ENCODE measurements at places on chromosomes 4 and X.

DNA sequence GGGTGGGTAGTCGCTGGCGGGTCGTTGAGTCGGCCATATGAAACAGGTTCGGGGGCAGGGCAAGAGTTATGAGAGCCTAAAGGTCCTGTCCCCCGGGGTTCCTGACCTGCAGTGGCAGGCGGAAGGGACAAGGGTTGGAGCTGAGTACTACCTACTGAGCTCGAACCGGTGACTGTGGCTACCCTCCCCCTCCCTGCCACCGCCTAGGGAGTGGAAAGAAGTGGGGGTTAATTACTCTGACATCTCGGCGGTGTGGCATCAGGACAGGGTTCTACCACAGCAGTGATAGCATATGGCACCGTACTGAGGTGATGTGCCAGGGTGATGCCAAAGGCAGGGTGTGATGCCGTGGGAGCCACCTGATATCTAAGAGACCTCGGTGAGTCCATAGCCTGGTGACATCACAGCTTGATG is 307 bp downstream of the ATG4A start:
- DNase-seq = no peak

GRCh38 chr4:89878611-89879010 is 16.0 kb upstream of the MMRN1 start:
- no peak for DNase-seq

GRCh38 chr4:179307297-179308136 is 1865.3 kb upstream of the AGA start:
- no peak for DNase-seq

- no peak for DNase-seq
Measured at GRCh38 chr4:81436096-81436495, 35.6 kb downstream of the RASGEF1B start.

- DNase-seq = no peak
Measured at GRCh38 chr4:26397086-26397485, 76.3 kb downstream of the RBPJ start.

GRCh38 chrX:103483720-103484119 is 35.6 kb downstream of the RAB40A start:
- DNase-seq = no peak

- DNase-seq = no peak
Measured at GRCh38 chr4:158870626-158871334, 102.0 kb downstream of the FNIP2 start.

- DNase-seq = no peak
Measured at GRCh38 chr4:1746265-1746691, 25.0 kb downstream of the TACC3 start.

DNA sequence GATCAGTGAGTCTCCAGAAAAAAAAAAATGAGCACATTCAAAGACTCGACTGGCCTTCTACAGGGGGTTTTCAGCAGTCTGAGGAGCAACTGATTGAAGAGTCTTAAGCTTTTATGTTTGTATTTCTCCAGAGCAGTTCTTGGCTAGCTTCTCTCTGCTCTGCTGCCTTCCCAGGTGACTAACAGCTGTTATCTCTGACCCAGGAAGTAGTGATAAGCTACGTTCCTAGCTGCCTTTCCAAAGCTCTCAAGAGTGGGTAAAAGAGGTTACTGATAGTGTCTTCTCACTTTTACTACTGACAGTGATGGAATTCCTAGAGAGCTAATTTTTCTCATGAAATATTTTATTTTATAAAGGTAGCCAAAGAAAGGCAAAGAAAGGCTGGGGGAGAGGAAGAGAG is 66.6 kb downstream of the ENOX2 start:
- no peak for DNase-seq

DNA sequence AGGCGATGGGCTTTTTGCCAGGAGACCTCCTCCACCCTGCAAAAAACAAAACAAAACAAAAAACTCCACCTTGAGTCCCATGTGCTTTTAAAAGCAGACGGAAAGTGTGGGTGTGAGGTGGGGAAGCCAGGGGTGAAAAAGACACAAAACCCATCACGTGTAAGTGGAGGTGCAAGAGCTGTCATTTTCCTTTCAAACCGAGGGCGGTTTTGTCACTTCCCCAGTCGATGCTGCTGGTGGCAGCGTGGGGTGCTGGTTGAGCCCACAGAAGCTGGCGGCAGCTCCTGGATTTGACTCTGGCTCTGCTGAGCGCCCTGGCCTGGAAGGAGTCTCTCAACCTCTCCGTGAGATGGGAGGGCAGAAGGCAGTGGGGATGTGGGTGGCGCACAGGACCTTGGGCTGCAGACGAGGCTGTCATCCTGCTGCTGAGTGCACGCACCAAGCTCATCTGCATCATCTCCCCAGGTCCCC is 110.0 kb downstream of the PSAPL1 start:
- DNase-seq = no peak

DNA sequence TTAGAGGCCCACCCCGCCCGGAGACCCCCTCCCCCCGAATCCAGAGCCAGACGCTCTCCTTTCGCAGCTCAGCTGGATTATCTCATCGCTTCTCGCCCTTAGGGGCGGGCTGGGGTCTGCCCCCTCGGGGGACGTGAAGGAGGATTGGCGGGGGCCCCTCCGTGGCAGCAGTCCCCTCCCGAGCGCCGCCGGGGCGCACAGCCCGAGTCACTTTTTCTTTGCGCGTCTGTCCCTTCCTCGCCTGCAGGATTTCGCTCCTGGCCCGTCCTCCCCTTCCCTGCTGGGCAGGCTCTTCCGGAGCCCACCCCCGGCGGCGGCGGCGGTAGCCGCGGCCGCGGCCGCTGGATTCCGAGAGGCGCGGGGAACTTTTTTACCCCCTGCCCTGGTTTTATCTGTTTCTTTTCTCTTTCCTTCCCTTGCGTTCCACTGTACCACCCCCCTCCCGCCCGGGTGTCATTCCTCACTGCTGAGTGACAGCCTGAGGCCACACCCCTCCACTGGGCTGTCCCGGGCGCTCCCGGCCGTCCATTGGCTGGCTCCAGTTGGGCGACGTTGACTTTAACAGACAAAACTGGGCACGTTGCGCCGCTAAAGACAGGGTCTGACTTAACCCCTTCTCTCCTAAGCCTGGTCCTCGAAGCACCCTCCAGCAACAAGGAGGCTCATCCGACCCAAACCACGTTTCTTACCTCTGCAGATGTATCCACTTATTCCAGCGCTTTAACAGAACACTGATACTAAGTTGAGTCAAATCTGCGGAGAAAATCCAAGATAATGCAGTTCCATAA is 492 bp upstream of the NKX3-2 start:
- no peak for DNase-seq

GRCh38 chr4:18113710-18114331 is 92.3 kb upstream of the LCORL start:
- DNase-seq = no peak

Data from AG09309 (cell line).